ENCODE measurements at places on chromosomes 5 and 9.
A peak's percentile ranks its signal among the peaks of the same experiment; 100 is the strongest.

GRCh38 chr5:80185095-80185494 lies 70.8 kb downstream of the SERINC5 start:
- DNase-seq: peak; percentile 54

DNA sequence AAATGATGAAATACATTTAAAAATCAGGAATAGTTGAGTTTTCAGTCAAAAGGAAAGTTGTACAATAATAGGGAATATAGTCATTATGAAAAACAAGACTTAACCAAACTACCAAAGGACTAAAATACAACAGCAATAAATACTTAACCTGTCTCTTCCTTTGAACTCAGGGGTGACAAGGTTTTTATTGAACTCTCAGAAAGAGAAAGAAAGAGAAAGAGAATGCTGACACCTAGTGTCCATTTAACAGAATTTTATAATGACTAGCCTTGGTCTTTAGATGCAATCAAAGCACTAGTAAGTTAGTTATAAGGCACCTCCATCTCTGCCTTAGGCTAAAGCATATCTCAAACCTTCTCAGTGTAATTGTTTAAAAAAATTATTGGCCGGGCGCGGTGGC lies 47.5 kb downstream of the UIMC1 start:
- DNase-seq: peak; percentile 71

- no peak for DNase-seq
Observed at GRCh38 chr9:98472216-98472615, 216.8 kb upstream of the TBC1D2 start.

DNA sequence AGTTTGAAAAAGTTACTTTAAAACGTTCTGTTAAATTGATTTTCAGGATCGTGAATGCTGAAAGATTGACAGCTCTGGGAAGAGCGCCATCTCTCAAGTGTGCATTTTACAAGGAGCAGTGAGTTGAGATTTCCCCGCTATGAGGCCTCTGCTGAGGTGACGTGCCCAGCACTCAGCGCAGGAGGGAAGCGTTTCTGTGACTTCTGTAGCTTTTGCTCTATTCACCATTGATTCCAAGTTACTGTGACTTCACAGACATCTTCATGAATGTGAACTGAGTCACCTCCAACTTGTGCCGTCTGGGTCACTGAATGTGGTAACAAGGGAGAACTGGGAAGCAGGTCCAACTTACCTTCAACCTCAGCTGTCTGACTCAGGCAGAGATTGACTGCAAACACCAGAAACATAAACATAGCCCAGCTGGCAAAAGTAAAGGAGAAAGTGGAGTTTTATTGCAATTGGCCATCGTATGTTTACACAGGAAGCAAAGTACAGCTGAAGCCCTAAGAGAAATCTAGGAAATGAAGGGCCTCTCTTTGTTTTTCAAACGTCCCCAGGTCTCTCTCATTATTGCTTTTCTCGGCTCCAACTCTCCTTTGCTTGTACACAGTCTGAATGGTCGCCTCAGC lies 428.8 kb upstream of the CLINT1 start:
- no peak for DNase-seq

- DNase-seq: no peak
Observed at GRCh38 chr9:23375511-23375910, 450.5 kb downstream of the ELAVL2 start.

DNA sequence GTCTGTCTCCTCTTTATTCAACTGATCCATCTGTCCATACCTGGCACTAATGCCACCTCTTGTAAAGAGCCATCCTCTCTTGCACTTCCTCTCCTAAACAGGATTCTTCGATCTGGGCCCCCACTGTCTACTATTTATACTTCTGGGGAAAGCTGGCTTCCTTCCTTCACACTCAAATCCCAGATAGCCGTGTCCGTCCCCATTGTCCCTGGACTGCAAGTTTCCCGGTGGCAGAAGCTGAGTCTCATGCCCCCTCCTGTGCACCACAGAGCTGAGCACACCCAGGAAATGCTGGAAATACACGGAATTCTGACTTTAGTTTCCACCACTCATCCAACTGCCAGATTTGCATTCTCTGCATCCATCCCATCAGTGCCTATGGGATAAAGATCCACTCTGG lies 84.0 kb downstream of the MARCHF11 start:
- DNase-seq: no peak

DNA sequence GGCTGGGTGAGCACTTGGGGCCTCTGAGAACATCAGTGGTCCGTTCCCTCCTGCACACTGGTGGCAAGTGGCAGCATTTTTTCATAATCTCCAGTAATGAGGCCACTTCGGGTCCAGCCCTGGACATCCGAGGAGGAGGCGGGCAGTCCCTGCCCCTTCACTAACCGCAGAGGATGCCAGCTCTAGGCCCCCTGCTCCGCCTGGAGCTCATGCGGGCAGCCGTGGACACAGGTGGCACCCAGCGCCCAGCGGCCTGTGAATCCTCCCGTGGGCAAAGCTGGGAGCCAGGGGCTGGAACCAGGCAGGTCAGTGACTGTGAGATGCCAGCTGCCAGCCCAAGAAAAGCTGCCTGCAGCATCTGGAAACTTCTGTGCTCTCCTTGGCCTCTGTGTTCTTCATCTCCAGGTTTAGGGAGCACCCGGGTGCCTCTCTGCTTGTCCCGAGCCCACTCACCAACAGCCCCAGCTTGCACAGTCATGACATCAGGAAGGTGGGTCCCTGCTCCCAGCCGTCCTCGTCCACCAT lies 92.4 kb downstream of the KCNT1 start:
- no peak for DNase-seq

DNA sequence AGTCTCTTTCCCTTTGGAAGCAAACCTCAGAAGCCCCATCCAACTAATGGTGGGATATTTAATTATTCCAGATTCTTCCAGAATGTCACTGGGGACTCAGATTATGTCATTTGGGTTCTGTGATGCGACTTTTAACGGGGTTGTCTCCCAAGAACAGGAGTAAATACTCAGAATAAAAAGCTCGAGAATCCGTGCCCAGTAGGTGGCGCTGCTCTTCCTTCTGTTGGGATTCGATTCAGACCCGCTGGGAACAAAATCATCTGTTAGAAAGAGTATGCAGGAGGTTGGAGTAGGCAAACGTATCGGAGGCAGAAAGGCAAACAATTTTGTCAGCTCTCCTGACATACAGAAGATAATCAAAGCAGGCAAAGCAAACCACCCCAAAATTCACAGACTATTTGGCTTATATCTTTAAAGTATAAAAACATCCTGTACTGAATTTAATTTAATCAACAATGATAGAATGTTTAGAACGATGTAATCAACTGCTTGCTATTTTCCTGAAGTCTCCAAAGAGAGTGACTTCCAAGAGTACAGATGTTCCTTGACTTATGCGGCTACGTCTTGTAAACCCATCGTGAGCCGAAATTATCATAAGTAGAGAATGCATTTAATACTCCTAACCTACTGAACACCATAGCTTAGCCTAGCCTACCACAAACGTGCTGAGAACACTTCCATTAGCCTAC lies 169.8 kb upstream of the RAI14 start:
- DNase-seq: peak; percentile 76

DNA sequence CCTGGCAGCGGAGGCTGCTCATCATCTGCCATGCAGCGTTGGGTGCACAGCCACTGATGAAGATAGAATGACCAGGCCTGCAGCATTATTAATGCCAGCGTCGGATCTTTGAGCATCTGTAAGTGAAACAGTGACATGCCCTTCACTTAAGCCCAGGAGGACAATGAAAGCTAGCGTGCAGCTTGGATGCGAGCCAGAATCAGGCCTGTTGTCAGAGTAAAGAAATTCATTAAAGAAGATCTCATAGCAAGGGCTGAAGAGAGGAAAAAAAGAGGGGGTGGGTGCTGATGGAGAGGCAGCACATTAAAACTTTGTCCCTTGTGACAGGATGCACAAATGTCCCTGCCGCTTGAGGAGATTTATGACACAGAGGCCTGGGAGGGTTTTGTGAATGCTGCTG lies 186.1 kb upstream of the MAST4 start:
- DNase-seq: no peak

DNA sequence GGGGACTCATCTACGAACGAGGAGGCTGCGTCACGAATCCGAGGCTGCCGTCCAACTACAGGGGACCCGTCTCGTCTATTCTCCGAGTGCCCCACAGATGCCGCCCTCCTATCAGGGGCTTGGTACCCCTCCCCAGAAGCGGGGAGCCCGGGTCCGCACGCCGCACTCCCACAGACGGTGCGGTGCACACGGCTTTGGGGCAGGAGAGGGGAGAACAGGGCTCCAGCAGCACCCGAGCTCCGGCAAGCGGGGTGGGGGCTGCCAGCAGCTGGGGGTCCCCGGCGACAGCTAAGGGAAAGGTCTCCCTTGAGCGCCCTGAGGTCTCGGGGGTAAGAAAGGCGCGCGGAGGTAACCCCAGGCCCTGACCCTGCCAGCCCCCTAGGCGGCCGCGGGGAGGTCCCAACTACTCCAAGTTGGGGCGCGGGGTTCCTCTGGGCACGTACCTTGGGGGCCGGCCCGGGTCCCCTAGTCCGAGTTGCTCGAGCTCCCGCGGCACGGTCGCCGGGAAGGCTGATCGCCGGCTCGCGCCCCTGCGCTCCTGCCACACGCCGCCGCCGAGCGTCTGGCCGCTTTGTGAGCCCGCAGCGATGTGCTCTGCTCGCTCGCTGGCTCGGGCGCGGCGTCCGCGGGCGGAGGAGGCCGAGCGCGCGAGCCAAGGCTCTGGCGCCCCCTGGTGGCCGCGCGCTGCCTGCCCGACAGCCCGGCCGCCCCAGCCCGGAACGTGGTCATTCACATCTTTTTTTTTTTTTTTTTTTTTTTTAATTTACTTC lies at the start of gene SPOCK1:
Gene SPOCK1 (minus strand): TSS at position 591 of the 770 bp plus-strand sequence.
- DNase-seq: peak; percentile 79

- DNase-seq: no peak
Observed at GRCh38 chr5:149195337-149195887, 54.1 kb downstream of the ABLIM3 start.

DNA sequence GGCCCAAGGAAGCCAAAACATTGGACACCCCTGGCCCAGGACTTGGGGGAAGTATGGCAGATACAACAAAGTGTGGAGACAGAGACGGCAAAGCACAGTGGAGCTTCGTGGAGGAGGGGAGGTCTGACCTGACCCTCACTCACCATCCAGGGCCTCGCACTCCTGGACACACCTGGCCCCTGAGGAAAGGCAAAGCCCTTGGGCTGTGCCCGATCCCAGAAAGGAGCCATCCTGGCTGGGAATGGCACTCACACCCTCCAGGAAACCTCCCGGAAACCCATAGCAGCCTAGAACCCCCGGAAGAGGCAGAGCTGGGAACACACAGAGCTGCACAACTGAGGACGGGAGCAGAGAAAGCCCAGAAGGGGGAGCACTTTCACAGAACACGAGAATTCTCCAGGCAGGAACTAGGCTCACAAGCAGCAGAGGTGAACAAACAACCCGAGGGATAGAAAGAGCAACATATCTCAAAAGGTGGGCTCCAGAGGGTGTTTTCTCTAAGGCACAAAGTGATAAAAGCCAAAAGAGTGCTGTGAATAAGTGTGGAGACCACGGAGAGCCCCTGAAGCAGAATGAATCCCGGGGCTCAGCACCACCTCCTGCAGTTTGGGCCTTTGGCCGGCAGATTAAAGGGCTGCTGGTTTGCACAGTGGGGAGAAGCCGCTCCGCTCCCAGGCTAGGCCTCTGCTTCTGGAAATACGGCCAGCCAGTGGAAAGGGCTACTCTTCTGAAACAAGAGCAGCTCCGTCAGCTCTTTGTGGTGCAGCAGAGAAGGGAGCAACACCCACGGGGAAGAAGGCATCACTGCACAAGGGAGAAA lies 108.2 kb downstream of the UBE2R2 start:
- DNase-seq: peak; percentile 76

DNA sequence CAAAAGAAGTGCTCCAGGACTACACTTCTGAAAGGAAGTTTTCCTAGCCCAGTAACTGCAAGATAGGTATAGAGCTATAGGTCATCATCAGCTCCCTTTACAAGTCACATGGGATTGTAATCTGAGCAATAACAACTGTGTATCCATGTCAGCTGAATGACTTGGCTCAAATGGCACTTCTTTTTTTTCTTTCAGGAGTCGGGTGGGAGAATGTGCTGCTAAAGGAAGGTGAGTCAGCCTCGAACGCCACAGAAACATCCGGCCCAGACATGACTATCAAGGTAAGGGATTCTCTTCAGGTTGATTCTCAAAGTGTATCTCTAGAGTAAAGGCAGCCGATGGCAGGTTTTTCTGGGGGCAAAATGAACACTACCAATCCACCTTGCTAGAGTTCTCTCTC lies 192.2 kb downstream of the C9orf152 start:
- DNase-seq: no peak

DNA sequence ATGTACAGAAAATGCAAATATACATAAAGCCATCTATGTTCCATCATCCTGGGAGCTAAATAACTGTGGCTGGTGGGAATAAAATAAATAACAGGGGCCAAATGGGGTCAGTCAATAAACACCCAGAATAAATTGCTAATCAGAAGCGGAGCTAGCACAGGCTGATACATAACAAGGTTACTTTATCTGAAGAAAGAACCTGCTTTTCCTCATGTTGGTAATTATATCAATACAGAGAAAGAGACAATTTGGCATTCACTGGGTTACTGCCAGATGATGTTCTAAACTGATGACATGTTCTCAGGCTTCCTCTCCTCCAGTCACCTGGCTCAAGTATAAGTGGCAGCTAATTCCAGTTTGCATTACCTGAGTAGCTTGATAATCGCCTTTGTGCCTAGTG lies 144.9 kb upstream of the CD180 start:
- no peak for DNase-seq

- DNase-seq: no peak
Observed at GRCh38 chr5:93349613-93350012, 231.4 kb downstream of the NR2F1-AS1 start.

GRCh38 chr5:39175273-39175955 lies 43.9 kb downstream of the FYB1 start:
- no peak for DNase-seq

GRCh38 chr5:2779459-2779858 lies 28.0 kb upstream of the IRX2 start:
- no peak for DNase-seq

DNA sequence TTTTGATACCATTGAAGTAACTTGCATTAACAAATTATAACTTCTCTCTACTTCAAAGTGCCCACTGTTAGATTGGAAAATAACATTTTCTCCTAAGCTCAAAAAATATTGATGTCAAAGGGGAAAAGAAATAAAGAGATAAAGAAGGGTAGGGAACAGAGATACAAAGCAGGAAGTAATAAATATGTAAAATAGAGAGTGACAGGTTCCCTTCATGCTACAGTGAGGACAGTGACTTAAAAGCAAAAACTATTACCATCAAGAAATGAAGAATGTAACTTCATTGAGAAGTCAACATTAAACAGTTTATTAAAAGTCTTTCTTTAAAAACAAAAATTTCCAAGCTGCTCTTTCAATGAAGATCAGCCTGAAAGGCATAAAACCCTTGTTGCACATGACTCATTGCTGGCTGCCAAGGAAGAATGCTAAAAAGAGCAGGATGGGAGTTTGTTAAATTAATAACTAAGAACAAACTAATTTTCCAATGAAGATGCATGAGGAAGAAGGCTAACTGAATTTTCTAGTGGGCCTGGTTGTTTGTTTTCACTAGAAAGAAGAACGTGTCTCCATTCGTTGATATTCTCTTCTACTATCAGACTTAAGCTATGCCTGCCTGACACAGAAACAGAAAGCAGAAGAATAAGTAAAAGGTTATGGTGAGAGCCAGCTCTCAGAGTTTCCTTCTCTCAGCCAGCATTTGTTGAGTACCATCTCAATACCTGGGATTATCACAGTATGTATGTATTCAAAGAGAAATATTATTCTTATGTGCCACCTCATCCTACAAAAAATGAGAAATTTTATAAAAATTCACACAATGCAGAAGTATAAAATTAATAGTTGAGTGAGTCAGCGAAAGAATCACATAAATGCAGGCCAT lies 197.8 kb upstream of the NREP start:
- DNase-seq: peak; percentile 52

- no peak for DNase-seq
Observed at GRCh38 chr5:150124596-150124995, 31.0 kb downstream of the PDGFRB start.
